ENCODE measurements at places on chromosomes 1 and 21.

- no peak for DNase-seq
Measured at GRCh38 chr1:18951416-18951815, 5.1 kb downstream of the IFFO2 start.

- no peak for DNase-seq
Measured at GRCh38 chr1:16132325-16132785, 23.5 kb downstream of the EPHA2 start.

- DNase-seq: no peak
Measured at GRCh38 chr1:88001460-88001859, 672.8 kb downstream of the LMO4 start.

DNA sequence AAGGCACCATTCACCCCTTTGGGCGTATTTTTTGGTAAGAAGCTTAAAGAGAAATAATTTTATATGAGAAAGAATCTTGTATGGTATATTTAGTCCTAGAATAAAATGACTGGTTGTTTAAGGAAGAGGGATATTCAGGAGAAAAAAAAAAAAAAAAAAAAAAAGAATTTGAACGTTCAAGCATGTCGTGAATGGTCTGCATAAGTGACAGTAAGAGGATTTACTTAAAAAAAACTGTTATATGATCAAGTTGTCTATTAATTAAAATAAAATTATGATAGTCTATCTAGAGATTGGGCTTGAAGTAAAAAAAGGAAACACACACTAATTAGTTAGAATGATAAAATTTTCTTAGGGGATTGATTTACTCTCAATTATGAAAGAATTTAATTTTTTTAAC is 11.7 kb upstream of the OR14I1 start:
- DNase-seq: no peak

DNA sequence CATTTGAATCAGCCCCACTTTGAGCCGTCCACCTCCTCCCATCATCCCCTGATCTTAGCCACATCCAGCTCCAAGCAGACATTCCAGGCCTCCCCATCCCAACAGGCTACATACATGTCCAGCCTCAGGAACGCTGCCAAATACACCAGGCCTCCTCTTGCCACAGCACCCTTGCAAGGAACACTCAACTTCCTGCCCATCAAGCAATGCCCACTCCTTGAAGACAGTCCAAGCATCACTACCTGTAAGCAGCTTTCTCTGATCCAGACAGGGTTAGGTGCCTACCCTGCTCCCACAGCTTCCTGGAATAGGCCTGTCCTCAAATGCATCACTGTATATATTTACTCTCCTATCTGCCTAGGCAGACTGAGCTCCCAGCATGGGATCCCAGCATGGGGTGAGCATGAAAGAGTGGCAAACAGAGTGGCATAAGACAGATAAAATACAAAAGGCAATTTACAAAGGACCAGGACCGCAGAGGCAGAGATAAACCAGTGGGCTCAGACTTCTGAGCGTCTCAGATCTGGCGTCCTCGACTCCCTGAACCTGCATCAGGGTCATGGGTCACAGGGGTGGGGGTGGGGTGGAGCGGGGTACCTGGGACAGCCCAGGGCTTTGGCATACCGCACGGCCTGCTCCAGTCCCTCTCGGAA is 816 bp downstream of the HYI start:
- DNase-seq: no peak

GRCh38 chr21:21114461-21114860 is 116.3 kb downstream of the NCAM2 start:
- no peak for DNase-seq

DNA sequence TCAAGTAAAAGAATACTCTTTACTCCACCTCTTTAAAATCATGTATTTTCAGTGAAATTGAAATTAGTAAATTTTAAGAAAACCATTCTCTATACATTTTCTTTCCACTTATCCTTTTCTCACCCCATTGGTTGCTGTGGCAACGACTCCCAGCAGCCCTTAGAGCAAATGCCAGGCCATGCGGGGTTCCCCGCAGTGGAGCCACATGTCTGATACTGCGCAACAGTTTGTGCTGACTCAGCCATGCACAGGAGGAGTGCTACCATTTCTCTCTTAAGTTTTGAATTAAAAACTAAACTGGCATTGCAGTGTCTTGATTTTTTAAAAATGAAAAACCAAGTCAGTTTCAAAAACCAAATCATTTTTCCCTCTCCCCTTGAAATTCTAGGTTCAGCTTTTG is 214.1 kb upstream of the L1TD1 start:
- no peak for DNase-seq

DNA sequence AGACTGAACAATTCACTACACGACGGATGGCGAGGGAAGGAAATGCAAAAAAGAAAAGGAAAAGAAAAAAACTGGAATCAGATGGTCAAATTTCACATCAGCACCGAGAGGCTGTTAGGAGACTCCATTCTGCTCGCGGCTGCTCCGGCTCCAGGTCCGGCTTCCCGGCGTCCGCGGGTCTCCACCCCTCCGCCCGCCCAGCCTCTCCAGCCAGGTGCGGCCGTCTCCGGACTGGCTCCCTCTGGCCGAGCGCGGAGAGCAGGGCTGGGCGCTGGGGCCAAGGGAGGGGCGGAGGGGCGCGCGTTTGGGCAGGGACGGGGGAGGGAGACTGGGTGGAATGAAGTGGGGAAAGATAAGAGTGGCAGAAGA is 332 bp downstream of the KCNJ6 start:
- no peak for DNase-seq

DNA sequence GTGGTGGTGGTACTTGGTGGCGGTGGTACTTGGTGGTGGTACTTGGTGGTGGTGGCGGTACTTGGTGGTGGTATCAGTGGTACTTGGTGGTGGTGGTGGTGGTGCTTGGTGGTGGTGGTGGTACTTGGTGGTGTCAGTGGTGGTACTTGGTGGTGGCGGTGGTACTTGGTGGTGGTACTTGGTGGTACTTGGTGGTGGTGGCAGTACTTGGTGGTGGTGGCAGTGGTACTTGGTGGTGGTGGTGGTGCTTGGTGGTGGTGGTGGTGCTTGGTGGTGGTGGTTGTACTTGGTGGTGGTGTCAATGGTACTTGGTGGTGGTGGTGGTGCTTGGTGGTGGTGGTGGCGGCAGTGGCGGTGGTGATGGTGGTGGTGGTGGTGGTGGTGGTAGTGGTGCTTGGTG is 20.2 kb downstream of the COQ8A start:
- DNase-seq: no peak

DNA sequence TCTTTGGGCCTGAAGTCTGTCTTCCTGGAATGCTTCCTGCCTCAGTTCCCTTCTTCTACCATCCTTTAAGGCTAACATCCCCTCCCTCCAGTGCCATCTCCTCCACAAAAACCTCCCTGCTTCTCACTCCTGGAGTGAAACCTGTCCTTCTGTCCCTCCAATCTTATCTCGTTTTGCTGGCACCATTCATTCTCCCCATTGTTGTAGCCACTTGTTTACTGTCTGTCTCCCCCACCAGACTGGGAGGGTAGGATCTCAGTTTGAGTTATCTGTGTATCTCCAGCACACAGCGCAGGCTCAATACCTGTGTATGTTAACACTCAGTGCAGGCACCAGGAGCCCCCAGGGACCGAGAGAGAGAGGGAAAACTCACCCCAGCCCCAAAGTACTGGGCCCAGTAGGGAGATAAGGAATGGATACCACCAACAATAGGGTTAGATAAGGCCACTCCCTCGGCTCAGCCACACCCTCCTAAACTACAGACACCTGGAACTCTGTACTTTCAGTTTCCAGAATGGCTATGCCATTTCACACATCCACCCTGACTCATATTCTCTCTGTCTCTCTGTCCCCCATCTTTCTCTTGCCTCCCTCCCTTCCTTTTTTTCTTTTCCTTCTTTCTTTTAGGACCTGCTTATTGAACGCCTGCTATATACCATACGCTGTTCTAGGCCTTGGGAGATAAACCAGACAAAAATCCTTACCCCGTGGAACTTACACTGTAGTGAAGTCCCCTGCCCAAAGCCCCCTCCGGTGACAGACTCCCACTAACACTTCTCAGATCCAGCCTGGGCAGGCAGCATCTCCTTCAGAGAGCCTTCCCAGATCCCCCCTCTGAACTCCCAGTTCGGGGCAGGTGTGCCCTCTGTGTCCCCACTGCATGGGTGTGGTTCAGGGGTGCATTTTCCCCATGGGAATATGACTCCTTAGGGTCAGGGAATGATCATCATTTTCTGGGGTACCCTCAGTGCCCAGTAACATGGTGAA is 3.3 kb upstream of the SSBP3 start:
- no peak for DNase-seq

DNA sequence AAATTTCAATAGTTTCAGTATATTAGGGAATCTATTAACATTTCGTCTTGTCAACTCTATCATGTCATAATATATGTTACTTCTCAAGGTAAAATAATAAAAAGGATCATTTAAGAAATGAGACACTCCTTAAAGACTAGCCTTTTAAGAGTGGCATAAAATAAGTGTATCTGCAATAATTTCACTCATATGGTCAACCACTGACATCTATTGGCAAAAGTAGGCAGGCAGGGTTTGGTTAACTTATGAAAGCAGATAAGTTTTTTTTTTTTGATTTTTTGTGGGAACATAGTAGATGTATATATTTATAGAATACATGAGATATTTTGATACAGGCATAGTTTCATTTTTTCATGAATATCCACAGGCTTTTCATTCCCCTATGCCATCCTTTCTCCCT is 5.5 kb upstream of the RGS21 start:
- no peak for DNase-seq

DNA sequence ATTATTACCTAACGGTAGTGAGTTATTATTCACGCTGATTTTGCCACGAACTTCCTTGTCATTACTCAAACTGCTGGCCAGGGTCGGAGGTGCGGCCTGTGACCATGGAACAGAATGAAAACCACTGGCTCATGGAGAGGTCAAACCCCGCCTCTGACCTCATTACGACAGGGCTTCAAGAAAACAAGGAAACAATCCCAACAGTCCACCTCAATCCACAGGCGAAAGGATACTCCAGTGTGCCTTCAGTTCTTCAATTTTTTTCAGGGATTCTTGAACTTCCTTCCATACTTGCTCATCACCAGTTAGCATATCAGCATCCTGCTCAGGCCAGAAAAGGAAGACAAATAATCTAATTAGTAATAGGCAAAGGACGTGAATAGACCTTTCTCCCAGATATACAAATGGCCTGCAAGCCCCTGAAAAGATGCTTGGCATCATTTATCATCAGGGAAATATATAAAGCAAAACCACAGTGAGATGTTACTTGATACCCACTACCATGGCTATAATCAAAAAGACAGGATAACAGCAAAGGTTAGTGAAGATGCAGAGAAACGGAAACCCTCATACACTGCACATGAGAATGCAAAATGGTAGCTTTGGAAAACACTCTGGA is 643.4 kb downstream of the SMYD3 start:
- DNase-seq: no peak

DNA sequence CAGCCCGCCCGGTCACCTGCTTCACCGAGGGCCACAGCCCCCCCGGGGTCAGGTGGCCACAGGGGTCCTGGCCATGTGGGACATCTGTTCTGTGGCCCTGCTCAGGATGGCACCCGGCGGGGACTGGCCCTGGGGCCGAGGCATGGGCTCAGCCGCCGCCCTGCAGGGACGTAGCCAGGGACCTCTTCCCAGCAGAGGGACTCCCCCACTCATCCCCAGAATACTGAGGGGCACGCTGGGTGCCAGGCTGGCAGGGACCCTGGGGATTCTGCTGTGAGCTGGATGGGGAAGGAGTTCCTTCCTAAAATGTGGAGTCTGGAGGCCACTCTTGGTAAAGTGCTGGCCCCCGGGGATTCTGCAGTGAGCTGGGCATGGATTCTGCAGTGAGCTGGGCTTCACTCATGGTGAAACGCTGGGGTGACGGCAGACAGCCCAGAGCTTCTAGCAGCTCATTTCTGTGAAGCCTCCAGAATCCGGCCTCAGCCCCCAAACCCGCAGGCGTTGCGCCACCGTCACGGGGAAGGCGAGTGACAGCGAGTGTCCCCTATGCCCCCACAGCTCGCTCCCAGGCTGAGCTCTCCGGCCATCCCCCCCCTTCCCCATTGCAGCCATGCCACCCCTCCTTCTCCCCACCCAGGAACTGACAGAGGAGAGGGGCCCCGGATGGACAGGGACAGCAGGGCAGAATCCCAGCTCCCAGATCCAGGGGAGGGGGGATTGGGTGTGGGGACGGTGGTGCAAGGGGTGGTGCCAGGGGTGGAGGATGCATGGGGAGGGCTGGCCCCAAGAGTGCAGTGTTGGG is 1.4 kb downstream of the ITGB2 start:
- no peak for DNase-seq

- DNase-seq: no peak
Measured at GRCh38 chr1:56200896-56201295, 378.5 kb downstream of the PLPP3 start.

- no peak for DNase-seq
Measured at GRCh38 chr21:17128132-17128531, 384.7 kb upstream of the CXADR start.

GRCh38 chr1:39104158-39105060 is 78.3 kb downstream of the NDUFS5 start:
- DNase-seq: no peak

DNA sequence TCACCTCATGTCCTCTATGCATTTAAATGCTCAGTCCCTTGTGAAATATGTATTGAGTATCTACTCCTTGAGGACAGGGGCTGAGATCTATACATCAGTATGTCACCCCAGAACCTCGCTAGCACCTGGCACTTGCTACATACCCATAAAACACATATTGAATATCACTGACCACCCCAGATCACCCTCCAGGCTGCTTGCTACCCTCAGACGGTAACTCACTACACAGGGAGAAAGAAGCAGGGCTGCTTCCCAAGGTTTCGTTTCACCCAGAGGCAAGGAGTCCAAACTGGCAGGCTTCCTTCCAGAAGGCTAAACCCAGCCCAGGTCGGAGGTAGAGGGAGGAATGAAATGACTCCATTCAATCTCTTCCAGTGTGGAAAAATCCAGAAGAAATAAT is 8.5 kb downstream of the INKA2 start:
- DNase-seq: no peak

- no peak for DNase-seq
Measured at GRCh38 chr1:234715252-234716014, 105.5 kb upstream of the IRF2BP2 start.

DNA sequence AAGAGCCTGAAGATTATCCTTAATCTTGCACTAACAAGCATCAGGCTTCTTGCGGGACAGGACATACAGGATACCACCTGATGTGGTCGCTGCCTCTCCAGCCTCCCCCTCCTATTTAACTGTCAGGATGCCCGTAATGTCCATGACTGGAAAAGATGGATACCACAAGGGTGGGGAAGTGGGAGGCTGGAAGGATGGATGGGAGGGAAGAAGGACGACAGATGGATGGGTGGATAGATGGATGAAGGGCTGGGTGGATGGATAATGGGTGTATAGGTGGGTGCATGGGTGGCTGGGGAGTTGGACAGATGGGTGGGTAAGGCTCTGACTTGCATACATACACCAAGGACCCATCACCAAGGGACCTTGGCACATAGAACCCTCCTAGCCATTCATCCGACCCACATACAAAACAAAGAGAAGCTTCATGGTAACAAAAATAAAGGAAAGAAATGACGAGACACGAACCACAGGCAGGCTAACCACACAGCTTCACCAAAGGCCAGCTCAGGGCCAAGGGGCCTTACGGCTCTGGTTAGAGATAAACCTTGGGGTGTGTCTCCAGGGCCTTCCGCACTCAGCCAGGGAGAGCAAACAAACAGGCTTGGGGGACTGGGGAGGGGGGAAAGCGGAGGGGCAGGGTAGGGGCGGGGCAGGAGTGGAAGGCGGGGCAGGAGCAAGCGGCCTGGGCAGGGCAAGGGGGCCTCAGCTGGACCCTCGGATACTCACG is 50.5 kb downstream of the HSPG2 start:
- no peak for DNase-seq

GRCh38 chr1:902802-903201 is 20.9 kb upstream of the SAMD11 start:
- no peak for DNase-seq

GRCh38 chr1:227793948-227794816 is 21.3 kb upstream of the PRSS38 start:
- DNase-seq: no peak

- no peak for DNase-seq
Measured at GRCh38 chr1:6485168-6486101, 6.0 kb downstream of the PLEKHG5 start.

All from stimulated activated CD8-positive, alpha-beta memory T cell treated with anti-CD3 and anti-CD28 coated beads, Interleukin-15, amount 100 ng/mL, for 4 hours (primary cell).